NCI-H460 (cell line): ENCODE measurements at places on chromosomes 6 and 20.

DNA sequence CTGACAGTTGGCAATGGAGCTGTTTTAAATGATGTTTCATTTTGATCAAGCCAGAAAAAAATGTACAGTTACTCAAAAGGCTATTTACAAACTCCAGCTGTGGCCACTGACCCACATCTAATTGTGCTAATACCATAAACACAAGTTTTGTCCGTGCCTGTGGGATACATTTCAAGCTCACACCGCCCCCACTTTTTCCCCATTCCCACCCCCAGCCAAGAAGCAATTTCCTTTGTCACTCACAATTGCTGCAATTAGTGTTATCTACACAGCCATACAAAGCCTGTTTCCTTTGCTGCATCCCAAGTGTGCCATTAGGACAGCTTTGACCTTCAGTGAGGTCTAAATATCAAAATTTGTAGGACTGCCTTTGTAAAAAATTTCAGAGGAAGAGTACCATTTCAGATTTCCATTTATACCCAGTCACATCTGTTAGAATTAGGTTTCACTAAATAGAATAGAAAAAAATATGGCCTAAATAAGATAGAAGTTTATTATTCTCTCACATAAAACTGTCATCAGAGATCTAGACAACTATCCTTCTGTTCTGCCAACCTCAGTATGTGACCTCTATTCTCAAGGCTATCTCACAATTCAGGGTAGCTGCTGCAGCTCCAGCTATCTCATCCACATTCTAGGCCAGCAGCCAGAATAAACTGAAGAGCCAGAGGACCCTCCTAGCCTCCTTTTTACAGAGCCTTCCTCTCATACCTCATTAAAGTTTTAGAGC lies 202.6 kb downstream of the NFATC2 start:
- DNase-seq: no peak

DNA sequence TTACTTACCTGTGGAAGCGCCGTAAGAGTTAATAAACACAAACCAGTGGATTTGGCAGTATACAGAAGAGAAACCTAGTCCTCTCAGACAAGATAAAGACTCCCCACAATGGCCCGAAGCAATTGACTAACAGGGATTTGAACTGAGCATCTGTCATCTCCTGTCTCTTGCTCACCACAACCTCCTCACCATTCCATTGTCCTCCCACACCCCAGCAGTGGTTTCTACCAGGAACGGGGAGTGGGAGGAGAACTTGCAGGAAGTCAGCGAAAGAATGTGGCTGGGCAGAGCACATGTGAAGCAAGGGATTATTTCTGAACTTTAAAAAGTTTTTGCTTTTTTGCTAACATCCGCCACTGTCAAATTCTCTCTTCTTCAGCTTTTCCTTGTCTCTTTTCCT lies 24.6 kb upstream of the TAAR1 start:
- DNase-seq: no peak

DNA sequence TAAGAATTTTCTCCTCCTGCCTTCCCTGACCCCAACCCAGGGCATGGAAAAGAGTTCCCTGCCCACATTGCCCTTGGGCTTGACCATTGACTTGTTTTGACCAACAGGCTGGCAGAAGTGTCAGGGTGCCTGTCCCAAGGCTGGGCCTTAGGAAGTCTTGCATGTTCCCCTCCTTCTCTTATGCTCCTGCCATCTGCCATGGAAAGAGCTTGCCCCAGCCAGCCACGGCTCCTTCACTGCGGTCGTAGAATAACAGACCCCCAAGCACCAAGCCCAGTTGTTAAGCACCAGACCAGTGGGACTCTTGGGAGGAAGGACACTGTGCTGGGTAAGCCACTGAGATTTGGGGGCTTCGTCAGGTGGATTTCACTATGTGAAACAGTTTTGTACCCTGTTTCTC lies 53.6 kb downstream of the SNX5 start:
- DNase-seq: no peak

DNA sequence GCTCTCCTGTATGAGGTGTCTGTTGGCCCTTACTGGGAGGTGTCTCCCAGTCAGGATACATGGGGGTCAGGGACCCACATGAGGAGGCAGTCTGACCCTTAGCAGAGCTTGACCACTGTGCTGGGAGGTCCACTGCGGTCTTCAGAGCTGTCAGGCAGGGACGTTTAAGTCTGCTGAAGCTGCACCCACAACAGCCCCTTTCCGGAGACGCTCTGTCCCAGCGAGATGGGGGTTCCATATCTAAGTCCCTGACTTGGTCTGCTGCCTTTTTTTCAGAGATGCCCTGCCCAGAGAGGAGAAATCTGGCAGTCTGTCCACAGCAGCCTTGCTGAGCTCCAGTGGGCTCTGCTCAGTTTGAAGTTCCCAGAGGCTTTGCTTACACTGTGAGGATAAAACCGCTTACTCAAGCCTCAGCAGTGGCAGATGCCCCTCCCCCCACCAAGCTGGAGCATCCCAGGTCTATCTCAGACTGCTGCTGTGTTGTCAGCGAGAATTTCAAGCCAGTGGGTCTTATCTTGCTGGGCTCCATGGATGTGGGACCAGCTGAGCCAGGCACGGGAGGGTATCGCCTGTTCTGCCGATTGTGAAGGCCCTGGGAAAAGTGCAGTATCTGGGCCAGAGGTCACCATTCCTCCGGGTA lies 36.3 kb upstream of the IBTK start:
- no peak for DNase-seq

DNA sequence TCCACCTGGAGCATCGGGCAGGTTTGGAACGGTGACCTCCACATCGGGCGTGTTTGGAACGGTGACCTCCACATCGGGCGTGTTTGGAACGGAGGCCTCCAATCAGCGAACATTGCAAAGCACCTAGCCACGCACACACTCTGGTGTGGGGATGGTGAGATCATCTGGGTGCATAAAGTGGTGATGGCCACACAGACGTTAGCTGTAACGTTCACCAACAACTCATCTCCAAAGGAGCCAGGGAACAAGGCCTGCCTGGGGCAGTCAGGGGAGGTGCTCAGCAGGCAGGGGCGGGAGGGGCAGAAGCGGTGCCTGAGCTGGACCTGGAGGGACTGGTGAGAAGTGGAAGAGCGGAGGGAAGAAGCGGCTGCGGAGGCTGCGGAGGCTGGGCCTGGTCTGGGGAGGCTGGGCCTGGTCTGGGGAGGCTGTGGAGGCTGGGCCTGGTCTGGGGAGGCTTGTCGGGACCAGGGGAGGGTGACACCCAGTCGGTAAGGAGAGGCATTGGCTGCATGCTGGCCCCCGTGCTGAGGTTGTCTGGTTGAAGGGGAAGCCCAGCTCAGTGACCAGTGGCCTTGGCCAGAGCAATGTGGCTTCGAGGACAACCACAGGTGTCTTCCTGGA lies 89.9 kb downstream of the PSMB1 start:
- DNase-seq: no peak

GRCh38 chr6:20486641-20487040 lies 47.6 kb upstream of the CDKAL1 start:
- no peak for DNase-seq

- no peak for DNase-seq
Measured at GRCh38 chr6:25089442-25089841, 153.7 kb upstream of the RIPOR2 start.

DNA sequence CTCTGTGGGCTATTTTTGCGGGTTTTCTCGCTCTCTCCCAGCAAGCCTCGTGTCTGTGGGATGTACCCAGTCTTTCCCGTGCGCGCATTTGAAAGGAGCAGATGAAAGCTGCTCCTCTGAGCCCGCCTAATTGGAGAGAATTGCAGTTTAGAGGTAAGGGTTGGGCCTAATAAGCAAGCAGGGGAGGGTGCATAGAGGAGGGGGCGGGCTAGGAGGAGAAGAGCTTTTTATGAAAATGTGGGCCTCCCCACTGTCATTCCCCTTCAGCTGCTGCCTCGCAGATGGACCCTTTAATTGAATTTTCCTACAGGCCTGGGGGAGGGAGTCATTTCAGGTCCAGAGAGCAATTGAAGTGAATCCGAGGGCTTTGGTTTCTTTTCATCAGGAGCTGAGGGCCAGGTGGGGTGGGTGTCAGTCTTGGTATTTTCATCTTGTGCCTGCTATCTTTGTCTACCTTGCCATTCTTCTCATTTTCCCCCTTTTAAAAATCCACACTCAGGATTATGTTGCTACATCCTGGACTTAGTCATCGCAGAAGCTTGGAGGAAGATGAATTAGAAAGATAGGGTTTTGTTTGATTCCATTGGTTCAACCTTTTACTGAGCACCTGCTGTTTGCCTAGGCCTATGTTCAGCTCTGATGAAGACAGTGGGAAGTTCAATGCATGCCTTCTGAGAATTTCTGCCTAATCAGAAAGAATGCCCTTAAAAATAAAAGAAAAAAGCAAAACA lies 423.4 kb downstream of the CD83 start:
- DNase-seq: no peak

GRCh38 chr6:111248789-111249188 lies 161.5 kb downstream of the SLC16A10 start:
- DNase-seq: no peak

DNA sequence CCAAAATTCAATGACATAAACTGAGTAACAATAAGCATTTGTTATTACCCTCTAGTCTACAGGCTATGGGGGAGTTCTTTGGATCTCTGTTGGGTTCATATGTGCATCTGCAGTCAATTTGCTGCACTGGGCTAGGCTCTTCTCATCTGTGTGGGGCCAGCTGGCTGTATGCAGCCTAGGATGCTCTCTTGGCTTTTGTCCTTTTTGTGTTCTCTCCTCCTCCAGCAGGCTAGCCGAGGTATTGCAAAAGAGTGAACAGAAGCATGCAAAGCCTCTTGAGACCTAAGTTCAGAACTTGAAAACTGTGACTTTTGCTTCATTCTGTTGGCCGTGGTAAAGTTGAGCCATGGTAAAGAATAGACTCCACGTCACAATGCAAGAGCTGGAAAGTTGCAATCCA lies 62.8 kb upstream of the FOXO3 start:
- peak; percentile 24 for DNase-seq

- no peak for DNase-seq
Measured at GRCh38 chr20:41167481-41168253, 30.3 kb downstream of the PLCG1 start.

DNA sequence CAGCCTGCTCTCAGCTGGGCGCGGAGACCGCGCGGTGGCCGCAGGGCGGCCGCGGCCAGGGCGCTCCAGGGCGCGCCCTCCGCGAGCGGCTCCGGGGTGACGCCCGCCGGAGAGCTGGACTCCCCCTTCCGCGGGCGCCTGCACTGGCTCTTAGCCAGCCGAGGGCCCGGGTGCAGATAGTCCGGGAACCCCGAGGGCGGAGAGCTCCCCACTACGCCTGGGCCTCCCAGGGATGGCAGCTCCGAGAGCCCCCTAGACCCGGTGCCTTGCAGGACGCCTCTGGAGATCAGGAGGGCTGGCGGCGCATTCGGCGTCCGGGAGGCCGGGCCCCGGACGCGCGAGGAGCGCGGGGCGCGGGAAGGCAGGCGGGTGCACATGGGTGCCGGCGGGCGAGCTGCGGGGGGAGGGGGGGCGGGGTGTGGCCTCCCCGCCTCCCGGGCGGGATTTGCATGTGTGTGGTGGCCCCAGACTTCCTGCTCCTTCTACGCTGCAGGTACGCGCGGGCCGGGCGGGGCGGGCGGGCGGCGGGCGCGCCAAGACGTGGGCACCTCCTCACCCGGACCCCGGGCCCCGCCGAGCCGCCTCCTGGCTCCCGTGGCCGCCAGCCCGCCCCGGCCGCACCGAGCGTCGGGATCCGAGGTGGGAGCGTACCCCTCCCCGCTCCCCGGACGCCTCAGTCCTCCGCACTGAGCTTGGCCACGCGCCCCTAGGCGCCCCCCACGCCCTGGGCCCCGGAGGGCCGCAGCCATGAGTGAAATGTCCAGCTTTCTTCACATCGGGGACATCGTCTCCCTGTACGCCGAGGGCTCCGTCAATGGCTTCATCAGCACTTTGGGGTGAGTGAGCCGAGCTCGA lies at the start of gene ITPR3:
ITPR3 (plus strand) TSS at position 467 of the 855 bp plus-strand sequence; CDS start at position 748, 281 bp downstream.
- no peak for DNase-seq

DNA sequence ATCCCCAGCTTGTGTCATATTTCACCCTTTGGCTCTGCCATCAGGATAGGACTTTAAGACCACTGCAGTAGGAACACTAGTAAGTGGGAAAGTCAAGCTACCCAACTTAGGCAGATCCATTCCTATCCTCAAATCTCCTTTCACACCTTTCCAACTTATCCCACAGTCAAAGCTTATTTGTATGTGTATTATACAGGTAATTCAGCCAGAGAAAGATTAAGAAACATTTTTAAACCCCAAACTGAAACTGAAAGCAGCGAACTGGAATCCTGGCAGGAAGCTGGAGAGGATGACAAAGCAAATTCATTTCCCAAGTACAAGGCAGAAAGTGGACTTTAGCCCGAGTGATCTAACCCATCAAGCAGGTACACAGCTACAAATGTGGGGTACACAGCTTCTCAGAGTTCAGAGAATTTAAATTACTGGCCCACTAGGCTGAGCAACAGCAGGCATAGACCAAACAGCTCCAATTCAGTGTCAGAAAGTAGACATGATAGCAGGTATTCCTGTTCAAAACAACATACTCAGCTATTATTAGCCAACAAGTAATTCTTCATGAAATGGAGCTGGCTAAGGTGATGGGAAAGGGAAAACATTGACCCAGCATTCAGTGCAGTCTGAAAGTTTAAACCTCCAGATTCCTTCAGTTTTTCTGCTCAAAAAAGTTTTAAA lies 39.1 kb downstream of the ILRUN start:
- peak; percentile 76 for DNase-seq

DNA sequence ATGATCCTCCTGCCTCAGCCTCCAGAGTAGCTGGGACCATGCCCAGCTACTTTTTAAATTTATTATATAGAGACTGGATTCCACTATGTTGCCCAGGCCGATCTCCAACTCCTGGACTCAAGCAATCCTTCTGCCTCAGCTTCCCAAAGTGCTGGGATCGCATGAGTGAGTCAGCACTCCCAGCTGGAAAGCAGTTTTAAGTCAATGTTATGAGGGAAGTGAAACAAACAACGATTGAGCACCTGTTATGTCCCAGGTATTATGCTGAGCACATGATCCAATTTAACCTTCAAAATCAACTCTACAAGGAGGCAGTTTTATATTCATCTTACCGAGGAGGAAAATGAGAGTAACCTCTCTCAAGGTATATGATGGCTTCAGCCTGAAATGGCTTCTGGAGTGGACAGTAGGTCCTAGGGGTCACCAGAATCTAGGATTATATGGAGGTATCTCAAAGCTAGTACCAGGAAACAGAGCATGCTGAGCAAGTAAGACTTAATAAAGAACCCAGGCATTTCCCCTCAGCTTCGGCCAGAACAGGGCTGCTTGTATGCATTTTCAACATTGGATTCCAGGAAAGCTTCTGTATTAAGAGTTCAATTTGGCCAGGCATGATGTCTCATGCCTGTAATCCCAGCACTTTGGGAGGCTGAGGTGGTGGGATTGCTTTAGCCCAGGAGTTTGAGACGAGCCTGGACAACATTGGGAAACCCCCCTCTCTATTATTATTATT lies 55.0 kb downstream of the EDN1 start:
- no peak for DNase-seq

GRCh38 chr6:53547166-53547810 lies 2.4 kb upstream of the GCLC start:
- DNase-seq: no peak

- DNase-seq: no peak
Measured at GRCh38 chr6:40323881-40324634, 263.1 kb downstream of the LRFN2 start.

DNA sequence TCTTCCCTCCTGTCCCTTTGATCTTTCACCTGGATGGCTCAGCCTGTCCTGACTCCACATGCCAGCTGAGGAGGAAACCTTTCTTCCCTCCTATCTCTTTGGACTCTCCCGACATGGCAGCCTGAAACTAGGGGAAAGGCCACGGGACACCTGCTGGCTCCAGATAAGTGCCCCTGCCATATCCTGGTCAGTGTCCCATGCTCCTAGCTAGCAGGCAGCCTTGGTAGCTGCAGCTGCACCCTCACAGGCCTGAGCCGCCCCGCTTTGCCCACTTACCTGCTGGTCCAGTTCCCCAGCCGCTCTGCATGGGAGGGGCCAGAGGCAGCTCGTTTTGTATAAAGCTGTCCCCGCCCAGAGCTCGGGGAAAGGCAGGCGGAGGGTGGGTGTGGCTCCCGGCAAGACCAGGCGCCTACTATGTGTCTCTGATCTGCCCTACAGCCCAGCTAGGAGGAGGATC lies 7.4 kb upstream of the SLC52A3 start:
- DNase-seq: no peak
